HuH-7.5 (cell line): ENCODE measurements at places on chromosomes 5 and 9.

DNA sequence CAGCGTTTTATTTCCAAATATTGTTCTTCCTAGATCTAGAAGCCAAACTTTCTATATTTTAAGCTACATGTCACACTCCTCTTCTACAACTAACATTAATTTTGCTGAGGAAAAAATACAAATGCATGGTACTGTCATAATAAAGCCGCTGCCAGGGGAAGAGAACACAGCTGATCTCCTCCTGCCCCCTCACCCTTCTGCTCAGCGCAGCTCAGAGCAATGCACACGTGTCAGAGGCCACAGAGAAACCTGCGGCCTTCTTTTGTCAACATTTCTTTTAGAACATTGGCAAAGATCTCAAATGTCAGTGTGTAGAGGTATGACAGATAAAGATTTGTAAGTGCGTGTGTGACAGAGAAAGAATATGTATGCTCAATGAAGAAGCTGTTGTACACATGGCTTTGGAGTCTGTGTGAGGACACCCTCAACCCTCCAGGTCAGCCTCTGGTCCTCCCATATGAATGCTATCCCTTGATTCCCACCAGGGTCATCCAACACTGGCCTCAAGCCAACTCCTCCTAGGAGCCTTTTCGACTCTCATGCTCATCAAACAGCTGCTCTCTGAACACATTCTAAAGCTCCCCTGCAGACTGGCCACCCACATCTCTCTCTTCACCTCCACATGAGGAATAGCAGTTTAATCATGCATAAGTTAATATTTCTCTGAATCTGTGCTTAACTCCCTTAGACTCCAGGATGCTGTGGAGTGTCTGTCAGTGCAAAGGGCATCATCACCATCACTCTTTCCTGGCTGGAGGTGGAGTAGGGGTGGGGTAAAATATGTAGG is 40.9 kb downstream of the TAS2R1 start:
- no peak for DNase-seq

- DNase-seq: no peak
Observed at GRCh38 chr5:99449786-99450185, 521.0 kb upstream of the CHD1 start.

DNA sequence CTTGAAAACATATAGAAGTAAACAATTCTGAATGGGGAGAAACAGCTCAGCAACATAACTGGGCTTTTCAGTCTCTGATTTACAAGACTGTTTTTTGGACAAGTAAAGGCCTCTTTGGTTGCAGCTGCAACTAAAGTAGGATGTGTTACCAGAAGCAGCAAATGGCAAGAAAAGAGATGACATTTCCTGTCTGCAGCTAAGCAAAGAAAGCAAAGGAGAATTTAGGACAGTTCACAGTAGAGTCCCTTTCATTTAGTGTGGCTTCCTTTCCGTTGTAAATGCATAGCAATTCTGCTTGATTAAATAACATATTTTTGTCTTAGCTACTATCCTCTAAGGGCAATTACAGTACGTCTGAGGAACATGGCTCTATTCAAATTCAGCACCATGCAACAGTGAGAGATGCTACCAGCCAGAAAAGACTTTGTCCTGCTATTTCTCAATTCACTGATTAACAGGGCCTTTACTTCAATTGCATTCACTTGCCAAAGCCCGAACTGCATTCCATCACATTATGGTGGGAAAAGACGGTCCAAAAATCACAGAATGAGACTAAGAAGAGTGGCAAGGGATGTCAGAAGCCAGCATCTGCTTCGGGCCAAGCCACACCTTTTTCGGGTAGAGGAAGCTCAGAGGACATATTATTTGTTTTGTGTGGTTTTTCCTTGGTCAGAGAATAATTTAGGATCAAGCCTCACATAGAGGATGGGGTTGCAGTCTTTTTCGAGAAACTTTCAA is 107.7 kb downstream of the SEMA6A start:
- no peak for DNase-seq

DNA sequence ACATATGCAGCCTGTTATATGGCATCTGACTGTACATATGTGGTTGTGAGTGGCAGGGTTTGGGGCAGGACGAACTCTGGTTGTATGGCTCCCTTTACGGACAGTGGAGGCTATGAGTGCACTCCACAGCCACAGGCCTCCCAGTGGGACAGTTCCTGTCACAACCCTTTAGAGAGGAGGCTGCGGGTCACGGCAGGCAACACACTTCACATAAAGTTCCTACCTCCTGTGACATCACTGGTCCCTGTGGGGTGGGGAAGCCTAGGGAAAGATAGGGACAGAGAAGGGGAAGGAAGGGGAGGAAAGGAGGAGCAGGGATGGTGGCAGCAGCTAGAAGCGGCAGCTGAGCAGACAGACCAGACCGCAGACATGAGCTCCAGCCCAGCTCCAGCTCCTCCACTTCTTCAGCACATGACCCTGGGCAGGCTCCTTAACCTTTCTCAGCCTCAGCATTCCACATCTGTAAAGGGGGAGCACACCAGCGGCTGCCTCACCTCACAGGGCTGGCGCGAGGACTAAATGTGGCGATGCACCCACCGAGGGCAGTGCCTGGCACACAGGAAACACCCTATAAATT is 27.4 kb upstream of the CORO2A start:
- no peak for DNase-seq

DNA sequence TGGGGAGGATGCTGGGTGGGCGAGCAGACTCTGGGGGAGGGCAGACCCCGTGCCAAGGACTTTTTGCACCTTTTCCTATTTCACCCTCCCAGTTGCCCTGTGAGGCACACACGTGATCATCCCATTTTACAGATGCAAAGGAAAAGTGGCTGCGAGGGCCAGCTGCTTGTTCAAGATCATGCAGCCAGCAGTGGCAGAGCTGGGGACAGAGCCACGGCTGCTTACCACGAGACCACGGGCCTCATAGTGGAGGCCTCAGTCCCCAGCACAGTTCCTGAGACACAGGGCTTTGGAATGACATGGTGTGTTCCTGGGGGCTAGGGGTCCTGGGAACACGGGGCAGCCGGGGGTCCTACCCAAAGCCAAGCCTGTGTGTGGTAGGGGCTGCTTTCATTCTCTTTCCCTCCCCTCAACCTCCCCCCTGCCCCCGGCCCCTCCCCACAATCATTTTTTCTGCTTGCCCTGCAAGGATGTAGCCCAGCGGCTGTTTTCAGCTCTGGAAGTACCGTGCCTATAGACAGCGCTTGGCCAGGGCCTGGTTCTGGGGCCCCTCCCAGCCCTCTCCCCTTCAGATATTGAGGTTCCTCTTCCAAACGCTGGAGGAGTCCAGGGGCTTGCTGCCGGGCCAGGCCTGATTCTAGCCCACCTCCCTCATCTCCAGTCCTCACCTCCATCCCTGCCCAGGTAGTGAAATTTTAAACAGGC is 58.5 kb upstream of the IER5L start:
- DNase-seq: no peak

DNA sequence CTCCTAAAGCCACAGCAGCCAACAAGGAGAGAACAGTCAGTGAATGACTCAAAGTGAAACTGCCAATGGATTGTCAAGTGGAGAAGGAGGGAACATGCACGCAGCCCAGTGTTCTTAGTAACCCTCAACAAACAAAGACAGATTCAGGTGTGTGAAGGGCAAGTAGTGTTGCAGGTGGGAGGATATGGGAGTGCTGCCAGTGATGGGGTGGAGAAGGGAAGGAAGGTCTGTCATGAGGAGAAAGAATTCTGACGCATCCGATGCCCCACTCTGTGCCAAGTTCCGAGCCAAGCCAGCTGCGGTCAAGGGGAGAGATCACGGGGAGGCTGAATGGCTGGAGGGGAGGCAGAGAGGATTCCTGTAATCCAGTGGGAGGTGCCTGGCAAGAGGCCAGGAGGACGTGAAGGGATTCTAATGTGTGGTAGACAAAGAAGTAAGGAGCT is 56.5 kb downstream of the CAST start:
- DNase-seq: no peak

DNA sequence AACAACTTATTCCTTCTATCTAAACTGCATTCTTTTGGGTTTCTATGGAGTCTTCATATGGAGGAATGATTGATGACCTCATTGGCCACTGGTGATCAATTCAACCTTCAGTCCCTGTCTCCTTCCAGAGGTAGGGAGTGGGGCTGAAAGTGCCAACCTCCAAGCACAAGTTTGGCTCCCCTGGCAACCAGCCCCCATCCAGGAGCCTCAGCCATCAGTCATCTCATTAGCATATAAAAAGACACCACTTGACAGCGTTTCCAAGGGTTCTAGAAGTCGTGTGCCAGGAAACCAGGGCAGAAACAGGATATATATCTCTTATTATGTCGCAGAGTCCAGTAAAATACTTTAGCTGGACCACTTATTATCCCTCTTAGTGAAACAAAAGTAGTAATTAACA is 9.8 kb downstream of the SLC31A2 start:
- DNase-seq: no peak

- DNase-seq: no peak
Observed at GRCh38 chr5:157890836-157891597, 32.1 kb upstream of the CLINT1 start.

DNA sequence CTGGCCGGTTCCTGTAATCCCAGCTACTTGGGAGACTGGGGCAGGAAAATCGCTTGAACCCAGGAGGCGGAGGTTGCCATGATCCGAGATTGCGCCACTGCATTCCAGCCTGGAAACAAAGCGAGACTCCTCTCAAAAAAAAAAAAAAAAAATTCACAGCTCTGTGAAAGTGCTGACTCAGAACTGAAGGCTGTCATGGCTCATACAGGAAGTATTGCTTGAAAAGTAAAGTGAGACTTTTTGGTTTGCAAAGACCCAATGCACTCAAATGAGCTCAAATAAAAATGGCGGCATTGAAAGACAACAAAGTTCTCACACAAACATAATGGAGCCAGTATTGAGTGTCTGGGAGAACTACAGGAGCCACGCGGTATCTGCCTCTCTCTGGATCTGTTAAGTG is 202.1 kb downstream of the FBXL7 start:
- DNase-seq: no peak

- DNase-seq: no peak
Observed at GRCh38 chr9:79974806-79975422, 403.1 kb downstream of the TLE4 start.

GRCh38 chr5:65924366-65925043 is 1.9 kb upstream of the ERBIN start:
- DNase-seq: peak; percentile 39

- DNase-seq: no peak
Observed at GRCh38 chr5:41883243-41883642, 13.0 kb upstream of the OXCT1 start.

DNA sequence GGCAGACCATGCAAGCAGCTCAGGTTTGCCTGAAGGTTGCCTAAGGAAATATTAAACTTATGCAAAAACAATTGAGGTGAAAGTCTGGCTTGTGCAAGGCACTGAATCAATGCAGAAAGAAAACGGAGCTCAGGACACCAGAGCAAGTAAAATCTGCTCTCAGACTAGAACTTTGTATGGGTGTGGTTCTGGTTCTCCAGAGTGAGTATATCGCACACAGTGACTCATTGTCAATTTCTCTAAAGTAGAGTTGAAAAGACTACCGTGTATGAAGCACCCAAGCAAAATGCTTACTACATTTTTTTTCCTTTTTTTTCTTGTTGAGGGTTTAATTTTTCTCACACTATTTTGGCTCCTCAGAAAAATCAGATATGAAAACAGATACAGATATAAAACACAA is 650.3 kb upstream of the CDH10 start:
- DNase-seq: no peak

DNA sequence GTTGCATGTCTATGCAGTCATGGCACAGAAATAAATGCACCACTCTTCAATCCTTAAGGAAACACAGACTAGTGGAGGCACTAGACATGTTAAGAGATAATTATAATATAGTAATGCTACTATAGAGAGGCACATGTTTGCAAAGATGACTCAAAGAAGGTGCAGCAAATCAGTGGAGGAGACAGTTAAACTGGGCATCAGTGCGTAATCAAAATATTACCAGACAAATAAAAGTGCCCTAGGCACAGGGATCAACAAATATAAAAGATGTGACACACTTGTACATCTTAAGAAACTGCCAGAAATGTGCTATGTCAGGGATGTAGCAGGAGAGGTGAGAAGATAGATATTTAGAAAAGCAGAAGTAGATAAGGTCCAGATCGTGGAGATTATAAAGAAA is 642.1 kb downstream of the SLCO4C1 start:
- DNase-seq: no peak

GRCh38 chr9:120152295-120152694 is 427.7 kb downstream of the CDK5RAP2 start:
- DNase-seq: no peak

- DNase-seq: no peak
Observed at GRCh38 chr5:67676863-67677262, 480.3 kb upstream of the CD180 start.

DNA sequence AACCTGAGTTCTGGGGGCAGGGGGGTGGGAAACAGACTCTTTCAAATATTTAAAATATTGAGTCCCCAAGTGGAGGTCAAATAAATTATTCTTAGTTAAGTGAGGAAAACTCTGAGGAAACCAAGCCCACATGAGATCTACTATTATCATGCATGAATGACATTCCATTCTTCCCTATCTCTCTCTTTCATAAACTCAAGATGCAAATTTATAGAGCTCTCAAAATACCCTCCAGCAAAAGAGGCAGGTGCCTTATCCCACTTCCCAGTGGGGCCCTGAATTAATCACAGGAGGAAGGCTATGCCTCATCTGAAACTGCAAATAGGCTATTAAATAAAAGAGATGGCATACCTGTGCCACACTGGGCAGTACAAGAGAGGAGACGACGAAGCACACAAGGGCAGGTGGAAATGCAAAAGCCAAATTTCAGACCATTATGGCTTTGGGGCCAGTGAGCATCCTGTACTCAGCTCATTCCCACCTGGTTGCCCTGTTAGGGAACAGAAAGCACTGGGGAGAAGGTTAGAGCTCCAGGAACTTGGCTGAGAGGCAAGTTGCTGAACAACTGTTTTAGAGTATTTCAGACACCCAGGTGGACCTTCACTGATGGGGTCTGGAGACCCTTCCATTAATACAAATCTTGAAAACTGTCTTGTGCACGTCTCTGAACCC is 102.2 kb upstream of the EQTN start:
- no peak for DNase-seq

DNA sequence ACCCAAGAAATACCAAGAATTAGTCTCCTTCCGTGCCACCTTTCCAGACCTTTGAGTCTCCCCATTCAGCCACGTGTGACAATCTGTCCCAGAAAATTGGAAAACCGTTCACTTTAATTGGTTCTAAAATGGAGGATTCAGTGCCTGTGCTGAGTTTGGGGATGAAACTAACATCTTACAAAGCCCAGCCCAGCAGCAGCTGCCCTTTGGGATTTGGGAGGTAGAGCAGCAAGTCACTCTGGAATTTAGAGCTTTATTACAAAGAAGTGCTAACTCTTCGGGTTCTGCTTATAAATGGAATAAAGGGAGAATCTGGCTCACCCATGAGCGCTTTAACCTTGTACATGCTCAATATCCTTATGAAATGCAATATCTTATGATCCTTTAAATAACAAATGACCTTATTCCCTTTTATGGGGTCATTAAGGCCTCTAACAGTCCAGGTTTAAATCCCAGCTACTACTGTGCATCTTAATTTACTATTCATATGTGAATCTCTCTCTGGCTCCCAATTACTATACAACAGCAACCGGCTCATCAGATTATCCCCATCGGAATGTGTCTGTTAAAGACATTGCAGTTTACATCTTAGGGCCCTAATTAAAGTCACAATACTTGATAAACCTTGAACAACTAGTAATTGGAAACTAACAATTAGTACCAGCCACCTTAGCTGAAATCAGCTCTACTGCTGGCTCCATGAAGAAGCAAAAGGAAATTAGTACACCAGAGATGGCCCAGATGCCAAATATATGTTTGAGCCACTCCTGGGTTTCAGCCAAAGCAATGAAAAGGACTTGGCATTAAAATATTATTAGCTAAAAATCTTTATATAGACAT is 271.8 kb upstream of the SMARCA2 start:
- no peak for DNase-seq
